AG04450 (cell line): ENCODE measurements at places on chromosomes 1 and 21.

DNA sequence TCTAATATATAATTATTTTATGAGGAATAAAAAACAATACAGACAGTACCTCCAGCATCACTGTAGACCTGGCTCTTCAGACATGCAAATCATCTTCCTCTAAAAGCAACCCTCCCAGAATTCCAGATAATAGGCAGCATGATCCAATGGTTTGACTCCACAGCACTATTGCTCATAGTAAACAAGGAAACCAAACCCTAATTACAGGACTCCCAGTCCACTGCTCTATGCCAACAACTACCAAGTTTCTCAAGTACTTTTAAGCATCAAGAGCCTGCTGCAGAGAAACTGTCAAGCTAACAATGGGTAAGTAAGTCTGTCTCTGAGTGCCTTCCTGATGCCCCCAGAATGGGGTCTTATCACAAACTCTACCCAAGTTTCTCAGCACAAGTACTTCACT, 57.2 kb downstream of the EYA3 start:
- no peak for DNase-seq

GRCh38 chr1:172545396-172546004, 12.6 kb downstream of the SUCO start:
- no peak for DNase-seq

DNA sequence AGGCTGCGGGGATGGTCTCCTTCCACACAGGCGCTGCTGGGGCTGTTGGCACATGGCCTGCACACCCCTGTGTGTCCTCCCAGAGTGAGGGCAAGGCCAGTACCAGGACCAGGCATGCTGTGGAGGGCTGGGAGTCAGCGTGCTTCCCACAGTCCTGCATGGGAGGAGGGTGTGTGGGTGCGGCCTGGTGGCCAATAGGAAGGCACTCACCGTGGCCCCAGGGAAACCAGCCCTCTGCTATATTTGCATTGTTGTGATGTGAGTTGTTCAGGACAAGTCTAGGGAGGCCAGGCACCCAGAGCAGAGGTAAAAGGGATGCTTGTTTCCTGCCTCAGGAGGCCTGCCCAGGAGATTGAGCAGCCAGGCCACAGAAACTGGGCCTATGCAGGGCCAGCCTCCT, 59.5 kb downstream of the S100B start:
- DNase-seq, result no peak

DNA sequence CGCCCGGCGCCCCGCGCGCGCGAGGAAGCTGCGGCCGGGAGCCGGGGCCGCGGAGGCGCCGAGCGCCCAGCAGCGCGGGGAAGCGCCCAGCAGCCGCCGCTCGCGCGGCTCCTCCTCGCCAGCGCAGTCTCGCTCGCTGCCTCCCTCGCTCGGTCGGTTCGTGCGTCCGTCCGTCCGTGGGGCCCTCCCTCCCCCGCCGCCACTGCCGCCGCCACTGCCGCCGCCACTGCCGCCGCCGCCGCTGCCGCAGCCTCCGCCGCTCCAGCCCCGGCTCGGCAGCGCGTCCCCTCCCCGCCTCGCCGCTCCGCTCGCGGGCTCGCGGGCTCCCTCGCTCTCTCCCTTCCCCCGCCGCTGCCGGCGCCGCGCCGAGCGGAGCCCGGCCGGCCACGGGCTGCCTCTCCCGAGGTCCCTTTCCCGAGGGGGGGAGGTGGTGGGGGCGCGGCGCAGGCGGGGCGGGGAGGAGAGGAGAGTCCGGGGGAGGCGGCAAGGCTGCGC, at the start of gene KCND3:
TSS of gene KCND3 (minus strand) at position 138 of the 495 bp plus-strand sequence.
- no peak for DNase-seq

DNA sequence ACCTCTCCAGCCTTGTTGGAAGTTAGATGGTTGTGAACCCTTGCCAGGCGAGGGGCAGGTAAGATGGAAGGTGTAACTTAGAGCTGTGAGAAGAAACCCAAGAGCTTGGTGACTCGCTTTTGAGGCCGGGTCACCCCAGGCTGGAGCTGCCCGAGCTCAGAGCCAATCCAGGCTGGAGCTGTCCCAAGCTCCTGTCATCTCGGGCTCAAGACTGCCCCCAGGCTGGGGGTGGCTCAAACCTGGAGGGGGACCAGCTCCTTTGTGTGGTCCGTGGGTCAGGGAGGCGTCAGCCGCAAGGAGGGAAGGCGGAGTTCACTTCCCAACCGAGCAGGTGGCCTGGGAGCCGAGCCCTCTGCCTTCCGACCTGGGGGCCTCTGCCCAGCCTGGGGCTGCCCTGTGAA, 2.0 kb downstream of the HUNK start:
- no peak for DNase-seq

GRCh38 chr1:15833069-15833679, 14.3 kb upstream of the SPEN start:
- no peak for DNase-seq

GRCh38 chr1:190478149-190479049, 735 bp upstream of the BRINP3 start:
- no peak for DNase-seq

- DNase-seq, result peak; percentile 66
These were observed 69.4 kb downstream of the NTPCR start for GRCh38 chr1:233019778-233020325.

DNA sequence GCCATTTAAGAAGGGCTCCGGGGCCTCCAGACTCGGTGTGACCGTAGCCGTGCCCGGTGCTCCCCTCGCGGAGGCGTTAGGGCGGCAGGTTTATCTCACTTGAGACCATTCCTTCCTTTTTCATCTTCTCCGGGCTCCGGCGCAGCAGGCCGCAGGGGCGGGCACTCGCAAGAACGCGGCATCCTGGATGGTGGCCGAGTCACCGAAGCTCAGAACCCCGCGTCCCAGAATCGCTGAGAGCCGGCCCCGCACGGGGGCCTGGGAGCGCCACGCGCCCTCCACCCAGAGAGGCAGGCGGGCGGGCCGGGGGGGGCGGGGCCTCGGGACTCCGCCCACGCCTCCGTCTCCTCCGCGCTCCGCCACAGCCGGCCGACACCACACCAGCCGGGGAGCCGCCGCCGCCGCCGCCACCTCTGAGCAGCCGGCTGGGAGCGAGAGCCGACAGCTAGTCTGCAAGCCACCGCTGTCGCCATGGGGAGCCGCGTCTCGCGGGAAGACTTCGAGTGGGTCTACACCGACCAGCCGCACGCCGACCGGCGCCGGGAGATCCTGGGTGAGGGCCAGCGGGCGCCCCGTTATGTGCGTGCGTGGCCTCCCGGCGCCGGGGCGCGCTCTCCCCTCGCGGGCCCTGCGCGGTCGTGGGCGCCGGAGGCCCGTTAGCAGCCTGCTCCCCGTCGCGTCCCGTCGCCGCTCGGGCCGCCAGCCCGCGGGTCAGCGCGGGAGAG, at the start of gene DEGS1:
TSS of gene DEGS1 (plus strand) at position 375 of the 725 bp plus-strand sequence. CDS start at position 472, 97 bp downstream.
- DNase-seq, result no peak

DNA sequence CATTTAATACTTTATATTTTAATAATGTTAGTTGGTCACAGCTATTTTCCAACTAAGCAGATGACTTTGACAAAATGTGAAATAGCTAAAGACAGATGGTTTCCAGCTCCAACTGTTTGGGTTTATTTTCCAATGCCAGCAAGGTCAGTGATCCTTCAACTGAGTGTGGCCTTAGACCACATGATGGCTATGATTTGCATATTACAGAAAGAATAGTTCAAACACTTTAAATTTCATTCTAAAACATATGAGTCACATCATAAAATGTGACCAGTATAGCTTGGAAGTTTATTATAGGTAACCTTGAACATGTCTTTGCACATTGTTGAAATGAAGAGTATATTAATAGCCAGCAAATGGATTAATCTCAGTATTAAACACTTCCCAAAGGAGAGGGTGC, 454.0 kb upstream of the C1orf87 start:
- DNase-seq, result no peak

DNA sequence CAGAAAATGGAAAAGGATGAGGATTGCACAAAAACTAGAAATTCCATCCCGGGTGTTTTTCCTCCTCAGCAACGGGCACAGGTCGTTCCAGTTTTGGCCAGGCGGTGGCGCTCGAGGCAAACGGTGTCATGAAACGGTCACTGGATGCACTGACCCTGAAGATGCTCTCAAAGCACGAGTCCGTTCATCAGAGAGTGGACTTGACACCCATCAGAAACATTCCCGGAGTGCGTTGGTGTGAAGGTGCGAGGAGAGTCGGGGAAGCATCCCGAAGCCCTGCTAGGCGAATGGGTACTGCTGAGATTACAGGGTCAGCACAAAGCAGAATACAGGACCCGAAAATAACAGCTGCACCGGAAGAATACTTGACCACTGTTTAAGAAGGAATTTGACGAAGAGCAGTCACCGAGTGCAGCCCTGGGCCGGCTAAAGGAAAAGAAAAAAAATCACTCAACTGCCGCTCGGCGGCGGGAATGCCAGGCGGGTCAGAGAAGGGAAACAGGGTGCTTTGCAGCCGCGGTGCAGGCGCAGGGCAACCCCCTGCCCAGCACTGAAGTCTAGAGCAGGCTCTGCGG, 71.7 kb upstream of the ETS2 start:
- peak; percentile 49 for DNase-seq

GRCh38 chr1:52925571-52926005, 1.5 kb upstream of the SCP2 start:
- DNase-seq, result no peak

- no peak for DNase-seq
These were observed 219.6 kb upstream of the BEND5 start for GRCh38 chr1:48996311-48996710.

DNA sequence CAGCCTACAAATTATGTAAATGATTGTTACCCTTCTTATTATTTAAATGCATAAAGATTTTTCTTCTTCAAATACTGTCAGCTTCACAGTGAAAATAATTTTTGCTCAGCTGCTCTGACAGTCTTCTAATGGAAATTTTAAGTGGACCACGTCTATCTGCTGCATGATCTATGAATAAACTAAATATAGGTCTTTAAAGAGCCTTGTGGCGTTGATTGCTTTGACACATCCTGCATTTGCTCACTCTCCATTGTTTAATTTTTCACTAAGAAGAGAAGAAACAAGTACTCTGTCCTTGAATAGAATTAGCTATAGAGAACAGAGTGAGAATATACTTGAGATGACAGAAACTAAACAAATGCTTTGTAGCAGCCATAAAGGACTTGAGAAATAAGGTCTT, 826.1 kb downstream of the MRPL39 start:
- DNase-seq, result no peak

- no peak for DNase-seq
These were observed 153.6 kb downstream of the HIVEP3 start for GRCh38 chr1:41765152-41765551.

GRCh38 chr21:28991861-28992525, 684 bp downstream of the LTN1 start:
- DNase-seq, result no peak

DNA sequence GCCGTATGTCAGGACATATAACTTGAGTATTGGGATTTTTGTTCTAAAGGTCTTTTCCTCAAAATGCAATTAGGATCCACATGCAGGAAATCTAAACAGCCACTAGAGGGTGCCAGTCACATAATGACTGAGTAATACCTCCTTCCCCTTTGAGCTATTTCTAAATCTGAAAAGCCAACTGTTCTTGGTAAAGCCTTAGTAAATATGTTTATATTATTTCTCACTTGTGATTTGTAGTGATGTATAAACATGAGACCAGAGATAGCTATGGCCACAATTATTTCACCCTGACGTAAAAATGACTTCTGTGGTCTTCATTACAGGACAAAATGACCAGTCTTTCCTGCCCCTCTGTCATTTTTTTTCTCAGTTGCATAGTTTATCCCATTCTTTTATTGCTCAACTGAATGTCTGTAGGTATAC, 41.0 kb upstream of the DR1 start:
- DNase-seq, result peak; percentile 48

GRCh38 chr1:238258510-238258909, 367.8 kb upstream of the ZP4 start:
- no peak for DNase-seq

GRCh38 chr21:44306936-44307704, 7.3 kb downstream of the PFKL start:
- no peak for DNase-seq

DNA sequence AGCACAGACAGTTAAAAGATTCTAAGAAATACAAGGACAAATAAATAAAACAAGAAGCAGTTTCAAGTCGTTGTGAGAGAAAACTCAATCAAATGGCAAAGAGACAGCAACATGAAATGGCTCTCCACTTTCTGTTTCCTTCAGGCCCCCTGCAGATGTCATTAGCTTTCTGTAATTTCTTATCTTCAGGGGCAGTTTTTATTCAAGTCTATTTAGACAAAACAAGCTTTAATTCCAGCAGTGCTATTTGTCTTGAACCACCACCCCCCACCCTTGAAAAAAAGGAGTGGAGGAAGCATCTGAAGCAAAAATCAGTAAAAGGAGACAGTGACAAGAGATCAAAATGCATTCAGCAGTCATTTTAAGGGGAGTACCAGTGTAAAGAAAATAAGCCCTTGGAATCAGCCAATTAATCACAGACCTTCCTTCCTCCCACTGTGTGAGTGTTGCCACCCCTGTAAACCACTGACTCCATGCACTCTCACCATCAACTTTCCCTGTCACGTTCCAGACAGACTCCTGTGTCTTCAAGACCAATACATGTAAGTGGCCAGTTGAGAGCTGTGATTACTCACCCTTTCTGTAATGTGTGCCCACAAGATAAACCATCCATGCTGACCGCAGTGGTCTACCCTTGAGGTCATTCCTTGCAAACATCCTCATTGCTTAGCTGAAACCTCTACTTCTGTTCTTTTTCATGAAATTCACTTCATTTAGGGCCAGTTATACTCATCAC, 136.1 kb upstream of the HOOK1 start:
- DNase-seq, result peak; percentile 90

- DNase-seq, result no peak
These were observed 22.3 kb downstream of the RNPC3 start for GRCh38 chr1:103547840-103548239.

DNA sequence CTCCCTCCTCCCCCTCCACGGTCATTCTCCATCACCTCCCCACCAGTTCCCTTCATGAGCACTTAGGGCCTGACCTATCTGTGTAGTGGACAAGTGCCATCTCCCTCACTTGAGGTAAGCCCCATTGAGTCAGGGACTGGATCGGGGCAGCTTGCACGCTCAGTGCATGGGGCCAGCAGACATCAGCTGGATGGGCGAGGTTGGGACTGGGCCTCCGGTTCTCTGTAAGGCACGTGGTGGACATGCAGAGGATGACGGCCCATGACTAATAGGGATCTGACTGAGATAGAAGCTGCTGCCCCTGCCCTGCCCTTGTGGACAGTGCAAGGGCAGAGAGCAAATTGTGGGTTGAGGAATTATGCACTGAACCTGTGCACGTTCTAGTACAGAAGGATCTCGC, 120.4 kb upstream of the C1orf174 start:
- no peak for DNase-seq

DNA sequence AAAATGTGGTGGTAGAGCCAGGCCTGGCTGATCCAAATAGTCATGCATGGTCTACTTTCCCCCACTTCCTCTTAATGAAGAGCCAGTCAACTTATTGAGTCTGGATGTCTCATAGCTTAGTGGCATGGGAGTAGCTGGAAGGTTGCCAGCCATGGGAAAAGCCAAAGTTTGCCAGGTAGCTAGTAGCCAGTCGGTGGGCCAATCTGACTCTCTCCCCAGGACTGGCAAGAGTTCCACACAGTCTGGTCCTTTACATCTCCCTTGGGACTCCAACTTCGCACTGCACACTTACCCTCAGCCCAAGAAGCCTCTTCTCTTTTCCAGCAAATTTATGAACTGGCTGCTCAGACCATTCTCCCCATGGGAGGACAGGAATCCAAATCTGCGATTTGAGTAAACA, 8.3 kb downstream of the WARS2 start:
- DNase-seq, result no peak

GRCh38 chr1:94971491-94971924, 44.6 kb upstream of the CNN3 start:
- DNase-seq, result no peak
